ENCODE measurements at places on chromosomes 6 and 20. TPM values are rescaled to one million over a fixed set of nuclear protein-coding genes. Genes with fewer than 3 reads are reported as not detected.

PDE10A gene
- 32.3 TPM for total RNA-seq

POFUT1 gene
- total RNA-seq: 46.0 TPM

MEA1 gene
- total RNA-seq: 91.9 TPM

ERVFRD-1 gene
- not detected for total RNA-seq

ULBP3 gene
- 4.0 TPM for total RNA-seq

C4B gene
- 1.2 TPM for total RNA-seq

AHI1 gene
- 9.5 TPM for total RNA-seq

ZNF311 gene
- total RNA-seq: 0.30 TPM

TNXB gene
- total RNA-seq: 0.89 TPM

TFAP2A gene
- 17.3 TPM for total RNA-seq
